ENCODE measurements at places on chromosomes 6 and 20.

GRCh38 chr20:57574954-57575353, 14.0 kb downstream of the PCK1 start:
- no peak for DNase-seq

DNA sequence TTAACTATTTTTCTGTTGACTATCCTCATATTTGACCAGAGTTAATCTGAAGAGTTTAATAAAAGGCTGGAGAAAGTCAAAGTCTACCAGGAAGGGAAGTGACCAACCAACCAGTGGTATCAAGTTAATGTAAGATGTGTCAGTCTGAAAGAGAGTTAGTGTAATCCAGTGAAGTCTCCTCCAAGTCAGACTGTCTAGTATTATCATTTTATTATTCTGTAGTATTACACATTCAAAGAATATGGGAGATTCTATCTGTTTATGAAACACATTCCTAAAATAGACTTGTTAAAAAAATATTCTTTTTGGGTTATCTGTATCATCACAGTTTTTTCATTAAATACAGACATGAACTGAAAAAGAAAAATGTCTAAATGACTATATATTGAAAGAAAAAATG, 194.4 kb downstream of the BTBD9 start:
- no peak for DNase-seq

DNA sequence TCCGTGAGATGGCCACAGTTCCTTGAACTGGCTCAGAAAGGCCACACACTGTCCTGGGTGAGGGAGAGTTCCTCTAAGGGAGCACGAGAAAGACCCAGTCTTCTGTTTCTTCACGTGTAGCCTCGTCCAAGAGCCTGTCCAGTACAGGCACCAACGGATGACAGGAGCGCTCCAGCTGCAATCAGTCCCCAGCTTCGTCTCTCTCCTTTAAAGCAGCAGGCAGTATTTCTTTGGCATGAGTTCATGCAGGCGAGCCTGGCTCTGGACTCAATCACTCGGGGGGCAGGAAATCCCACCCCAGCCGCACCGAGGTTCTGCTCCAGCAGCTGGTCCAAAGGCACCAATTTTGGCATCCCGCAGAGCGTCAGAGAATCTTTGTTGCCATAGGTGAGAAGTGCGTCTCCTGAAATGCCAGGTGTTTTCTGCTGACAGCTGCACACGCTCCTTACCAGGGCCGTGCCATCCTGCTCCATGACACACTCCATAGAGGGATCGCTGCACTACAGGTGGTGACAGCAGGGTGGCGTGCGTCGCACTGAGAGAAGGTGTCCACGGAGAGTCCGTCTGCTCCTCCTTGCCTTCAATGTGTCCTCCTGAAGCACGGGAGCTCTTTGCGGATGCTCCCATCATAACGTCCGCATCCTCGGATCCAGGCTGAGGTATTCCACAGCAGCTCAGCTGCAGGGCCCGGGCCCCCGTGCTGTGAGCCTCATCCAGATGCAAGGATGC, 59.6 kb upstream of the AFDN start:
- DNase-seq = no peak

GRCh38 chr6:159298840-159299239, 129.6 kb downstream of the FNDC1 start:
- DNase-seq = no peak

GRCh38 chr6:117601811-117602150, 530 bp downstream of the GOPC start:
- no peak for DNase-seq

- no peak for DNase-seq
These were observed 32.8 kb downstream of the LRP11 start for GRCh38 chr6:149831308-149831820.

All from activated T-cell treated with anti-CD3 and anti-CD28 coated beads, Interleukin-2, amount 50 U/mL, for 72 hours (primary cell).